Activated T-helper 1 cell treated with anti-CD3 and anti-CD28 coated beads, Interleukin-12 subunit alpha, Interleukin-12 subunit beta, Interleukin-2, Interleukin-4 antibody, amounts not matched to agents 30 ng/mL and 10 ng/mL and 1 ng/mL, durations not matched to agents 14 hours and 24 hours and 36 hours (primary cell): ENCODE measurements at places on chromosomes 6 and 20. TPM values are rescaled to one million over a fixed set of nuclear protein-coding genes. Genes with fewer than 3 reads are reported as not detected.

SMLR1 gene
- total RNA-seq, result not detected in 2 replicates

OR2H1 gene
- total RNA-seq, result not detected in 2 replicates

HLA-DRB5 gene
- total RNA-seq, result 15.8 and 20.3 TPM in 2 replicates

ZNF335 gene
- 38.3 and 40.9 TPM in 2 replicates for total RNA-seq

IER3 gene
- total RNA-seq, result 578 and 603 TPM in 2 replicates

GFRAL gene
- not detected in 2 replicates for total RNA-seq

PROKR2 gene
- total RNA-seq, result not detected in 2 replicates

DYNLT2 gene
- 2.2 and 2.6 TPM in 2 replicates for total RNA-seq

HMGCLL1 gene
- not detected in 2 replicates for total RNA-seq

RIOK1 gene
- total RNA-seq, result 61.4 and 67.2 TPM in 2 replicates

FAXC gene
- not detected in 2 replicates for total RNA-seq

CRISP3 gene
- total RNA-seq, result not detected in 2 replicates

TENT5A gene
- total RNA-seq, result 0.34 and 0.47 TPM in 2 replicates

HTR1E gene
- total RNA-seq, result not detected in 2 replicates

KCNK16 gene
- total RNA-seq, result not detected in 2 replicates

OR2J2 gene
- total RNA-seq, result not detected in 2 replicates

TMC2 gene
- not detected in 2 replicates for total RNA-seq

BPIFB4 gene
- total RNA-seq, result not detected in 2 replicates

SLC13A3 gene
- 0.24 TPM in 1 of 2 replicates, not detected in the other for total RNA-seq

BCAS1 gene
- not detected in 2 replicates for total RNA-seq

MDFI gene
- not detected in 2 replicates for total RNA-seq

ADTRP gene
- 10.6 and 13.4 TPM in 2 replicates for total RNA-seq

TMEM14C gene
- 57.3 and 63.1 TPM in 2 replicates for total RNA-seq

HFE gene
- total RNA-seq, result 0.13 and 0.37 TPM in 2 replicates

MMS22L gene
- total RNA-seq, result 49.7 and 57.1 TPM in 2 replicates

RCAN2 gene
- 0.44 and 0.59 TPM in 2 replicates for total RNA-seq

SIRPB2 gene
- not detected in 2 replicates for total RNA-seq

TAP2 gene
- total RNA-seq, result 160 and 167 TPM in 2 replicates

CAGE1 gene
- 0.13 and 0.20 TPM in 2 replicates for total RNA-seq

TFAP2C gene
- not detected in 2 replicates for total RNA-seq

TCP11 gene
- not detected in 2 replicates for total RNA-seq

PTPRT gene
- not detected in 2 replicates for total RNA-seq

RFX6 gene
- not detected in 2 replicates for total RNA-seq

TGM2 gene
- not detected in 2 replicates for total RNA-seq
